ENCODE measurements at places on chromosomes 1 and 21.

GRCh38 chr1:99236756-99237155 lies 27.5 kb upstream of the PLPPR4 start:
- H3K4me1 ChIP-seq: no peaks in the 10 kb centered on the region
- DNase-seq: no peak
- H3K36me3 ChIP-seq: no peaks in the 10 kb centered on the region
- H3K4me3 ChIP-seq: no peak overlapping the region

DNA sequence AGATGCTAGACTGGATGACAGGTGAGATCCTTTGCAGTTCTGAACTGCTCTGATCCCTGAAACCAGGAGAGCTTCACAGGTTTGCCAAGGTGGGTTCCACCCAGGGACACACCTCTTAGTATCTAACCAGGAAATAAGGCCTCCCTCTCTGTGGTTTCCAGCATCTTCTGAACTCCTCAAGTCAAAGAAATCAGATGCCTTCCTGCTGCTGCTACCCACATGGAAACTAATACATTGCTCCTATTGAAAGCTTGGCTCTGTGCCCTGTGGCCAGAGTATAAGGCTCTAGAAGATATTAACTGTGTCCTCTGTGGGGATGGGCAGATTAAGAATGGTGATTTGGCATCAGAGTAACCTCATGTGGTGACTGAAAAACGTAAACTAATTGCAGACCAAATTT lies 75.0 kb upstream of the MRPS6 start:
- no peak for DNase-seq
- no peak overlapping the region for H3K4me3 ChIP-seq
- H3K27me3 ChIP-seq: no peaks in the 10 kb centered on the region
- no peak overlapping the region for H3K27ac ChIP-seq
- H3K36me3 ChIP-seq: no peaks in the 10 kb centered on the region
- H3K4me1 ChIP-seq: no peaks in the 10 kb centered on the region

DNA sequence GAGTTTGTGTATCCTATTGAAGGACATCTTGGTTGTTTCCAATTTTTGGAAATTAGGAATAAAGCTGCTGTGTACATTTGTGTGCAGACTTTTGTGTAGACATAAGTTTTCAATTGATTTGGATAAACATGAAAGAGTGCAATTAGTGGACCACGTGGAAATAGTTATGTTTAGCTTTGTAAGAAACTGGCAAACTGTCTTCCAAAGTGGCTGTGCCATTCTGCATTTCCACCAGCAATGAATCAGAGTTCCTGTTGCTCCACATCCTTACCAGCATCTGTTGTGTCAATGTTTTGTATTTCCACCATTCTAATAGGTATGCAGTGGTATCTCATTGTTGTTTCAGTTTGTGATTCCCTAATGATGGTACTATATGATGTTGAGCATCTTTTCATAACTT lies 46.5 kb downstream of the FH start:
- H3K27ac ChIP-seq: no peak overlapping the region
- no peaks in the 10 kb centered on the region for H3K27me3 ChIP-seq
- no peak overlapping the region for H3K4me3 ChIP-seq
- H3K36me3 ChIP-seq: no peaks in the 10 kb centered on the region

- no peaks in the 10 kb centered on the region for H3K36me3 ChIP-seq
- DNase-seq: no peak
- no peak overlapping the region for H3K27ac ChIP-seq
- H3K27me3 ChIP-seq: no peaks in the 10 kb centered on the region
- no peaks in the 10 kb centered on the region for H3K4me1 ChIP-seq
Observed at GRCh38 chr1:240813720-240814119, 201.8 kb upstream of the GREM2 start.

DNA sequence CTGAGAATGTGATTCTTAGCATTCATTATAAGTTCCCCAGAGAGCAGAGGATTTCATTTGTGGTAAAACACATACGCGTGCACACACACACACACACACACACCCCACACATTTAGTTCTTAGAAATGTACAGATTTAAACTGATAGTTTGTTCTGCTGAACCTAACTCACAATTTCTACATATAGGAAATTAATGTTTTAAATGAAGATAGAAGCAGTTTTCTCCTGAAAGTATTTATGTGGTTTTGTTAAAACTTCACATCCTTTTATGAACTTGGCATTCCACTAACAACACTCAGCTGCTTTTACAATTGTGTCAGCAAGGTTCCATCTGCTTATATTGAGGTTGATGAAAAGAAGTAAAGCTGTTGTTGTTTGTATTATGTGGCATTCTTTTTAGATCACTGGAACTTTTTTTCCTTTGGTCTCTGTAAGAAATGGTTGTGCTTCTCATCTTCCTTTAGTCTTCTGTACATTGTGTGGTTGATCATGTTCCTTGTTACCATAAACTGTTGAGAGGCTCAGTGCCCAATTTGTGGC lies 41.6 kb downstream of the AK4 start:
- no peak for DNase-seq
- H3K36me3 ChIP-seq: no peaks in the 10 kb centered on the region
- no peak overlapping the region for H3K4me3 ChIP-seq

GRCh38 chr21:35827004-35827403 lies 233.3 kb downstream of the SETD4 start:
- H3K27me3 ChIP-seq: no peaks in the 10 kb centered on the region
- H3K4me1 ChIP-seq: no peaks in the 10 kb centered on the region
- H3K27ac ChIP-seq: no peak overlapping the region
- H3K36me3 ChIP-seq: no peaks in the 10 kb centered on the region
- no peak for DNase-seq
- H3K4me3 ChIP-seq: no peak overlapping the region

- H3K27me3 ChIP-seq: no peaks in the 10 kb centered on the region
- H3K4me1 ChIP-seq: peaks cover 25% of the 10 kb centered on the region
- H3K36me3 ChIP-seq: no peaks in the 10 kb centered on the region
- H3K27ac ChIP-seq: no peak overlapping the region
- DNase-seq: no peak
Observed at GRCh38 chr1:16900751-16901150, 5.0 kb downstream of the RNU1-2 start.

GRCh38 chr1:74455390-74455789 lies 57.0 kb downstream of the LRRC53 start:
- no peaks in the 10 kb centered on the region for H3K27me3 ChIP-seq
- H3K27ac ChIP-seq: no peak overlapping the region
- no peak for DNase-seq
- no peak overlapping the region for H3K4me3 ChIP-seq

GRCh38 chr21:26686278-26686677 lies 113.2 kb upstream of the CYYR1 start:
- no peaks in the 10 kb centered on the region for H3K27me3 ChIP-seq
- no peak for DNase-seq
- H3K4me1 ChIP-seq: no peaks in the 10 kb centered on the region
- H3K4me3 ChIP-seq: no peak overlapping the region
- no peak overlapping the region for H3K27ac ChIP-seq
- no peaks in the 10 kb centered on the region for H3K36me3 ChIP-seq

GRCh38 chr1:166200743-166201142 lies 33.9 kb upstream of the FAM78B start:
- no peak overlapping the region for H3K4me3 ChIP-seq
- H3K27ac ChIP-seq: no peak overlapping the region
- no peaks in the 10 kb centered on the region for H3K36me3 ChIP-seq
- no peak for DNase-seq

- no peaks in the 10 kb centered on the region for H3K4me1 ChIP-seq
- H3K36me3 ChIP-seq: no peaks in the 10 kb centered on the region
- no peak overlapping the region for H3K27ac ChIP-seq
- no peak for DNase-seq
Observed at GRCh38 chr21:44595524-44595923, 3.2 kb upstream of the KRTAP10-6 start.

GRCh38 chr1:12405325-12406210 lies 175.7 kb downstream of the VPS13D start:
- H3K4me1 ChIP-seq: peaks cover 39% of the 10 kb centered on the region
- DNase-seq: peak; percentile 58
- H3K27me3 ChIP-seq: no peaks in the 10 kb centered on the region
- H3K36me3 ChIP-seq: peaks cover 57% of the 10 kb centered on the region
- H3K4me3 ChIP-seq: no peak overlapping the region
- peak overlapping the region; percentile 53 for H3K27ac ChIP-seq

DNA sequence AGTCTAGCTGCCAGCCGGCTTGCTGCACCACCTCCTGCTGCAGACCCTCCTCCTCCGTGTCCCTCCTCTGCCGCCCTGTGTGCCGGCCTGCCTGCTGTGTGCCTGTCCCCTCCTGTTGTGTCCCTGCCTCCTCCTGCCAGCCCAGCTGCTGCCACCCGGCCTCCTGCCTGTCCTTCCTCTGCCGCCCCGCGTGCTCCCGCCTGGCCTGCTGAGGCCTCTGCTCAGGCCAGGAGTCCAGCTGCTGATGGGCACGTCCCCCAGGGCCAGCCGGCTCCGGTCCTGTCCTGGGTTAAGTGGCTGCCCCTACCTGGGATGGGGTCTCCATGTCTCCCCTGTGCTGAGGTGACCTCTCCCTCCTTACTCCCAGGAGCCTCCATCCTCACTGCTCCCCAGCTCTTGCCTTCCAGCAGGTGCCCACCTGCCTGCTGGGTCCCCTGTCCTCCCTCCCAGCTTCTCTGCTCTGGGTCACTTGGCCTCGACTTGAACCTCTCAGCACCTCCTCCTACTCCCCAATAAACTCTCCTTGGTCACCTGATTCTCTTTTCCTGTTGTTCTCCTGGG lies 870 bp downstream of the KRTAP10-8 start:
- H3K4me3 ChIP-seq: no peak overlapping the region
- H3K36me3 ChIP-seq: no peaks in the 10 kb centered on the region
- no peak for DNase-seq
- H3K4me1 ChIP-seq: no peaks in the 10 kb centered on the region
- H3K27ac ChIP-seq: no peak overlapping the region
- no peaks in the 10 kb centered on the region for H3K27me3 ChIP-seq

- H3K27ac ChIP-seq: no peak overlapping the region
- no peaks in the 10 kb centered on the region for H3K4me1 ChIP-seq
- H3K27me3 ChIP-seq: no peaks in the 10 kb centered on the region
- H3K4me3 ChIP-seq: no peak overlapping the region
Observed at GRCh38 chr1:78155121-78155520, 109.4 kb downstream of the GIPC2 start.

DNA sequence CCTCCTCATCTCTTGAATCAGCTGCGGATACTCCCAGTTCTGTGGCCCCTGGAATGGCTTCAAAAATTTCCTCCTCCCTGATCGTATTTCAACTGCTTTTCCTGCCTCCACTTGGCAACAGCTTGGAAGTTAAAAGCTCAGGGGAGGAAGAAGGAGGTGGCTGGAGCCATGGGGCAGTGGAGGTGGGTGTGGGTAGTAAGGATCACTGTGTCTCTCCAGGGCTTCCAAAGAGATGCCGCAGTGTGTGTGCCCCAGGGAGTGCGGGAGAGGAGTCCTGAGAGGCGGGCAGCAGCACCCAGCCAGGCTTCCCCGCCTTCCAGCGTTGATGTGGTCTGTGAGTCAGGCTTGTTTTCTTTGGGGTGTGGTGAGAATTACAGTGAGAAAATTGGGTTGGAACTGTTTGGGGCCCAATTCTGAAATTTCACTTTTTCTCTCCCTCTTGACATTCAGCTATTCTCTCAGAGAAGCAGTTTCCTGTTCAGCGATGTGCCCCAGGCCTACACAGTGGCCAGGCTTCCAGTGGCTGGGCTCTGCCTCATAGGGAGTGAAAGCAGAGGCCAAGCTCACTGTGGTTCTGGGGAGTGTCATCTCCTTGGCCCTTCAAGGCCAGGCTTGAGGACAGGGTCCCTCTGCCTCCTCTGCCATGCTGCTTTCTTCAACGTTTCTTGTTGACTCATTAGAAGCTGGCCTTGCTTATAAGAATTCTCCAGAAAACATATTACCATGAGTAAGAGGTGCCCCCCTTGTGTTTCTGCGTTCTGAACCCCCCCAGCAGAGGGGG lies 69.0 kb downstream of the PGM1 start:
- DNase-seq: peak; percentile 47
- H3K4me1 ChIP-seq: no peaks in the 10 kb centered on the region
- H3K27me3 ChIP-seq: no peaks in the 10 kb centered on the region
- no peaks in the 10 kb centered on the region for H3K36me3 ChIP-seq
- H3K4me3 ChIP-seq: no peak overlapping the region
- no peak overlapping the region for H3K27ac ChIP-seq

DNA sequence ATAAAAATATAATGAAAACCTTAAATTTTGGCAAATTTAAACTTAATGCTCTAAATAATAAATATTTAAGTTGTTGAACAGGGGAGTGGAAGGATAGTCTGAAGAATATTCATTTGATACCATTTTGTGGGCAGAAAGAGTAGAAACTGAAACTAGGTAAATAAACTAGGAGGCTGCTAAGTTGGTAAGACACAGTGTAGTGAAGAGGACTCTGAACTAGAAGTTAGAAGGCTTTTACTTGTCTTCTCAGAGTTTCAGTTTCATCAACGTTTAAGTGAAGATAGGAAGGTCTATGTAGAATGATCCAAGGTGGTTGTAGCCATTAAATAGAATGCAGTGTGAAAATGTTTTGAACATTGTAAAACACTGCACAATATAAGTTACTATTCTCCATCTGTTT lies 516.9 kb downstream of the AMY1C start:
- H3K27ac ChIP-seq: no peak overlapping the region
- DNase-seq: no peak
- H3K36me3 ChIP-seq: no peaks in the 10 kb centered on the region
- H3K4me3 ChIP-seq: no peak overlapping the region
- H3K4me1 ChIP-seq: no peaks in the 10 kb centered on the region

- H3K27me3 ChIP-seq: no peaks in the 10 kb centered on the region
- peak overlapping the region; percentile 58 for H3K27ac ChIP-seq
- peaks cover 64% of the 10 kb centered on the region for H3K4me1 ChIP-seq
- no peak for DNase-seq
- no peak overlapping the region for H3K4me3 ChIP-seq
Observed at GRCh38 chr21:36186081-36186480, 29.5 kb downstream of the DOP1B start.

DNA sequence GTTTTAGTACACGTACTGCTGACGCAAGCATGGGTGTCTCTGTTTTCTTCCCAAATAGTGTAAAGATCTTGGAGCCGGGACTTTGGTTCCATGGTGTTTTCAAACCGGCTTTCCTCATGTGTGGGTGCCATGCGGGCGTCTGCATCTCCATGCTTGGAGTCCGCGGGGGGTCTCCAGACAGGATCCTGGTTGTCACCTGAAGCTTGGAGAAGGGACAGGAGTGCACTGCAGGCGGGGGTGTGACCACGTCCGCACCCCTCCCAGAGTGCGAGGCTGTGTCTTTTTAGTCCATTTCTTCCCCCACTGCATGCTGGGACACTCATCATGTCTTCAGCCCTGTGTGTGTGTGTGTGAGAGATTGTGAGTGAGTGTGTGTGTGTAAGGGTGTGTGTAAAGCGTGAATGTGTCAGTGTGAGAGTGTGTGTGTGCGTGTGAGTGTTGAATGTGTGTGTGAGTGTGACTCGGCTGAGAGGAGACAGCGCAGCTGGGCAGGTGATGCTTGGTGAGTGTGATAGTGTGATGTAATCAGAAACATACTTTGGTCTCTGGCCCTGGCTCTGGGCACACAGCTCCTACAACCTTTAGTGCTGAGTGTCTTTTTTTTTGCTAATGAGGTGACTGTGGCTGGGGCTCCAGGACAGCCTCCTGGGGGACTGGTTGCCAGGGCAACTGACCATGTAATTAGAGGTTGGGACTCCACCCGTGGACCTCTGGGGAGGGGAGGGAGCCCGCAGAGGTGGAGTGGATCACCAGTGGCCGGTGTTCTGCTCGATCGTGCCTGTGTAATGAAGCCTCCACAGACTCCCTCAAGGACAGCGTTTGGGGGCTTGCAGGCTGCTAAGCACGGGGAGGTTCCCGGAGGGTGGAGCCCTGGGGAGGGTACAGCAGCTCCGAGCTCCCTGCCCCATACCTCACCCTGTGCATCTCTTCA lies 55.1 kb downstream of the AGPAT3 start:
- H3K27me3 ChIP-seq: no peaks in the 10 kb centered on the region
- H3K36me3 ChIP-seq: no peaks in the 10 kb centered on the region
